Peyer's patch (tissue), 4 donors: ENCODE measurements at places on chromosomes 4 and X.

GRCh38 chr4:13174001-13174400, 310.1 kb downstream of the RAB28 start:
- DNase-seq: no peak

GRCh38 chrX:134990475-134990800, 353 bp upstream of the SMIM10 start:
- no peak for DNase-seq

DNA sequence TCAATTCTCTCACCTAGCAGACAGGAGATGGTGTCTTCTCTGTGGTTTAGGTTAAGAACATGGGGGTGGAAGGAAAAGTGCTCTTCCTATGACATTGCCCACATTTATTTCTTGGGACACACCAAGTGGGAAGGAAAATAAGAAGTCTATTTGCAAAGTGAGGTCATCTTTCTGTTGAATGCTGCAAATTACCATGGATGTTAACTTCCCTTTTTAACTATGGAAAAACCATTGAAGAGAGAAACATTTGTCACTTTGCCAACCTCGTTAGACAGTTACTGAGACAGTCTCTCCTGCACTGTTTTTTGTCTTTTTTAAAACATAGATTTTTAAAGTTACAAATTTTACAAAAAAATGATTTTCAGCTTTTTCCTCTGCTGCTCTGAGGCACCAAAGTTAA, 72.8 kb upstream of the BEND4 start:
- no peak for DNase-seq

DNA sequence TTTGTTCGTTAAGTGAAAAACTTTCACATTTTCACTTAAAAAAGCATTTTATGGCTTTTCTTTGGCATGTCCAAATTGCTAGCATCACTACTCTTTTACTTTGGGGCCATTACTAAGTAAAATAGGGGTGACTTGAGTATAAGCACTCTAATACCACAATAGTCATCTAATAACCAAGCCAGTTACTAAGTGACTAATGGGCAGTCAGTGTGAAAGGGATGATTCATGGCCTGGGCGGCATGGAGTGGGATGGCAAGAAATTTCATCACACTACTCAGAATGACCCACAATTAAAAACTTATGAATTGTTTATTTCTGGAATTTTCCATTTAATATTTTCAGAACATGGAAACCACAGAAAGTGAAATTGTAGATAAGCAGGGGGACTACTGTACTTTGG, 60.9 kb downstream of the BMP15 start:
- DNase-seq: no peak

- DNase-seq: no peak
Measured at GRCh38 chrX:138411048-138411447, 300.5 kb downstream of the FGF13 start.

DNA sequence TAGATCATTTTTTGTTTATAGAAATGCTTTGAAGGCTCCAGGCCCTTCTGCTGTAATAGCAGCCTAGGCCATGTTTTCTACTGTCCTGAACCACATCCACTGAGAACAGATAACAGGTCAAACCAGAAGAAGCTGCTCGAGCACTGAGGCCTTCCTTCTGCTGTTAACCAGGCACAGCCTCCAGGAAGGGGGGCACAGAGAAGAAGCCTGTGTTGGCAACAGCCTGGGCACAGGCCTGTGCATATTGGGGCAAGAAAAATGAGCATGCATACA, 37.4 kb upstream of the PDK3 start:
- DNase-seq: no peak

DNA sequence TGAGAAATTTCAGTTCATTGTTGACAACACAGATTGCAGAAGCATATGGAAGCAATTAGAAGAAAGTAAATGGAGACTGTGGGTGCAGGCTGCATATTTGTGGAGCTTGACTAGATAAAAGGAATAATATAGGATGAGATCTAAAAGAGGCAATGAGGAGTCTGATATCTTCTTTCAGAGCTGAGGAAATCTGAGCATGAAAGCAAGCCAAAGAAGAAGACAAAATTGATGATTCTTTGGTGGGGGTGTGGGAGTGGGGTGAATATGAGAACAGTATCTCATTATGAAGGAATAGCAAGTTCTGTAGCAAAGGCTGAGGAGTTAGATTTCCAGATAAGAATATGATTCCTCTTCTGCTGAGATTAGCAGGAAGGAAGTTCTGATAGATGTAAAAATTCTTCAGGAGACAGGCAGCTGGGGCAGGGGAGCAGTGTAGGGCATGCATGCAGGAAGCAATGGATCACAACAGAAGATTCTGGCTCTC, 6.1 kb upstream of the PDHA2 start:
- no peak for DNase-seq
